Activated T-helper 2 cell treated with anti-CD3 and anti-CD28 coated beads, Interferon-gamma antibody, Interleukin-2, Interleukin-4, amounts not matched to agents 10 μg/mL and 5 μg/mL and 100 μg/mL, durations not matched to agents 14 hours and 24 hours and 36 hours (primary cell): ENCODE measurements at places on chromosomes 3 and 15. TPM values are rescaled to one million over a fixed set of nuclear protein-coding genes. Genes with fewer than 3 reads are reported as not detected.
A peak's percentile ranks its signal among the peaks of the same experiment; 100 is the strongest.

The C3orf38 gene
- total RNA-seq = 23.1 and 25.4 TPM in 2 replicates

The SOX14 gene
- not detected in 2 replicates for total RNA-seq

The SI gene
- not detected in 2 replicates for total RNA-seq

The RYR3 gene
- total RNA-seq = 0.05 TPM in 1 of 2 replicates, not detected in the other

GRCh38 chr15:70794596-70795310, 31.4 kb upstream of the UACA start:
- H3K4me3 ChIP-seq = no peak overlapping the region
- H3K36me3 ChIP-seq = no peaks in the 10 kb centered on the region
- H3K27me3 ChIP-seq = peaks cover 11% of the 10 kb centered on the region
- no peaks in the 10 kb centered on the region for H3K4me1 ChIP-seq
- H3K27ac ChIP-seq = no peak overlapping the region
- no peak for DNase-seq

- no peak for DNase-seq
- H3K4me1 ChIP-seq = peaks cover 15% of the 10 kb centered on the region
- no peak overlapping the region for H3K4me3 ChIP-seq
- no peaks in the 10 kb centered on the region for H3K36me3 ChIP-seq
These were observed 157.9 kb downstream of the RAP2B start for GRCh38 chr3:153319705-153320554.

DNA sequence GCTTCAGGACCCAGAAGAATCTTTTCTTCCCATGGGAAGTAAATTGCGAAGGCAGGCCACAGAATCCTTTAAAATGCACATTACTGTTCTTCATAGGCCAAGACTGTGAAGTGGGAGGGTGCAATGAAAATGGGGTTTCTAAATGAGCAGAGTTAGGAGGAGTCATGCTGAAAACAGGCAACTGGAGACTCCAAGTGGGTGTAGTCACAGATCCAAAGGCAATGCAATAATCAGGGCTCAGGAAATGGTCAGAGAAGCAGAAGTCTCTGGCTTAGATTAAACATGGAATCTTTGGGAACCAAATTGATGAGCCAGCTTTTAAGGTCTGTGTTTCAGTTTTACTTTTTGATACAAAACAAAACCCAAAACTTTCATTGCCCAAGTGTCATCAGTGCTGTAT, 37.6 kb downstream of the HHLA2 start:
- H3K27me3 ChIP-seq = no peaks in the 10 kb centered on the region
- H3K4me3 ChIP-seq = no peak overlapping the region

DNA sequence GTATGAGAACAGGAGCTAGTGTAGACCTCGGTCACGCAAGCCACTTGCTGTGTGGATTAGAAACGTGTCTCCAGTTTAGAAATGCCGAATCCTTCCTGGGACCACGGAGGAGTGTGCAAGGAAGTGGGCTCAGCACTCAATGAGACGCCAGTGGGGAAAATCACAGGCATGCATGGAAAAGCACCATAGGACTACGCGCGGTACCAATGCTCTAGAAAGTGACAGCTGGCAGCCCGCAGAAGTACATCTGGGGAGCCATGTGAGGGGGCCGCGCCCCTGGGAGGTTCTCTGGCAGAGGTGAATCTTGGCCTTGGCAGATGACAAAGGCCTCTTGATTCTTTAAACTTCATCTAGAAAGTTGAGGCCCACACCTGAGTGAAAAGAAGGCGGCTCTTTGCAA, 99.3 kb downstream of the LRRK1 start:
- no peak overlapping the region for H3K27ac ChIP-seq
- H3K27me3 ChIP-seq = no peaks in the 10 kb centered on the region

- H3K27me3 ChIP-seq = no peaks in the 10 kb centered on the region
- no peak overlapping the region for H3K4me3 ChIP-seq
- H3K4me1 ChIP-seq = no peaks in the 10 kb centered on the region
- no peak overlapping the region for H3K27ac ChIP-seq
- no peaks in the 10 kb centered on the region for H3K36me3 ChIP-seq
These were observed 12.2 kb upstream of the SNRPA1 start for GRCh38 chr15:101307048-101307896.

- H3K27me3 ChIP-seq = peaks cover 33% of the 10 kb centered on the region
- H3K27ac ChIP-seq = no peak overlapping the region
- peak overlapping the region; percentile 64 for H3K4me3 ChIP-seq
- H3K36me3 ChIP-seq = no peaks in the 10 kb centered on the region
- peaks cover 8% of the 10 kb centered on the region for H3K4me1 ChIP-seq
- DNase-seq = peak; percentile 15
These were observed 45.2 kb downstream of the TYRO3 start for GRCh38 chr15:41603941-41604911.

DNA sequence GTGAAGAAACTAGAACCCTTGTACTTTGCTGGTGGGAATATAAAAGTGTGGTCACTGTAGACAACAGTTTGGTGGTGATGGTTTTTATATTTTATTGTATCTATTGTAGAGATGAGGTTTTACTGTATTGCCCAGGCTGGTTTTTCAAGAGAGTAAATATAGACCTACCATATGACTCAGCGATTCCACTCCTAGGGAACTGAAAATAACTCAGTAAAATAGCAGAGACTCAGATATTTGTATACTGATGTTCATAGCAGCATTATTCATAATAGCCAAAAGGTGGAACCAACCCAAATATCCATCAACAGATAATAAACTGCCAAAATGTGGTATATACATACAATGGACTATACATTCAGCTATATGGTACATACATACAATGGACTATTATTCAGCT, 68.8 kb upstream of the IL12A start:
- no peaks in the 10 kb centered on the region for H3K36me3 ChIP-seq
- H3K4me1 ChIP-seq = peaks cover 7% of the 10 kb centered on the region
- no peak overlapping the region for H3K4me3 ChIP-seq
- H3K27me3 ChIP-seq = peaks cover 29% of the 10 kb centered on the region
- no peak for DNase-seq
- no peak overlapping the region for H3K27ac ChIP-seq

DNA sequence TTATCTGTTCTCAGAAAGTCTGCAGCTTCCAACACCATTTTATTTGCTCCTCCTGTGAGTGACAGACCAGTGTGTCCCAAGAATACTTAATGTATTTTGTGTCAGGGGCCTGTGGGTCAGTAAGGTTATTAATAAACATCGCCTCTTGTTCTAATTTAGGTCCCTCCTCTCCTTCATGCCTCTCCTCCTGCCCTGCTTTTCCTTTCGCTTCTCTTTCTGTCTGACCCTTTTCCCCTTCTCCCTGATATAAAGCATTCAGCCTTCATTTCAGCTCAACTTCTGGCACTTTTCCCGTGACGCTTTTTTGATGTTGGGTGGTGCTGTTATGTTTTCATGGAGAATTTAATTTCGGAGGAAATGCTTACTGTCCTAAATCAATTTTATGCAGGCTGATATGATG, 29.7 kb upstream of the NR2F2 start:
- no peak for DNase-seq
- H3K4me1 ChIP-seq = no peaks in the 10 kb centered on the region
- no peaks in the 10 kb centered on the region for H3K27me3 ChIP-seq
- no peak overlapping the region for H3K27ac ChIP-seq
- no peak overlapping the region for H3K4me3 ChIP-seq

GRCh38 chr3:10928961-10929471, 63.5 kb upstream of the SLC6A1 start:
- H3K27ac ChIP-seq = no peak overlapping the region
- H3K4me1 ChIP-seq = no peaks in the 10 kb centered on the region
- no peaks in the 10 kb centered on the region for H3K27me3 ChIP-seq
- no peak overlapping the region for H3K4me3 ChIP-seq
- DNase-seq = no peak
- H3K36me3 ChIP-seq = no peaks in the 10 kb centered on the region

- no peak overlapping the region for H3K4me3 ChIP-seq
- H3K27ac ChIP-seq = no peak overlapping the region
- no peaks in the 10 kb centered on the region for H3K36me3 ChIP-seq
These were observed 279.3 kb downstream of the IGSF11 start for GRCh38 chr3:118755253-118755801.

DNA sequence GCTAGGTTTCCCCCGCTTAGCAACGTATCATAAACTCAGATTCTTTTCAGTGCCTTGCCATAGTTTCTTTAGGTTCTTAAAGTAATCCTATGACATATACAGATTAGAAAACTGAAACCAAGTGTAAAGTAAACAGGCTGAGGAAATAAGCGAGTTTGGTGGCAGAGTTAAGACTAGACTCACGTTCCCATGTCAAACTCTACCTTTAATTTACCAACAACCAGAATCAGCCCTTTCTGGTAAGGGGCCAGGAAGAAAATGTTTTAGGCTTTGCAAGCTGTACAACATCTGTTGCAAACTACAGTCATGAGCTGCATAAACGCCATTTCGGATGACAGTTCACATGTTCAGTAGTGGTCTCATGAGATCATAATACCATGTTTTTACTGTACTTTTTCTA, 128.0 kb upstream of the PRICKLE2 start:
- H3K4me1 ChIP-seq = peaks cover 43% of the 10 kb centered on the region
- no peaks in the 10 kb centered on the region for H3K36me3 ChIP-seq
- no peak overlapping the region for H3K4me3 ChIP-seq
- no peak overlapping the region for H3K27ac ChIP-seq

- H3K27ac ChIP-seq = peak overlapping the region; percentile 36
- no peak for DNase-seq
- H3K4me1 ChIP-seq = peaks cover 74% of the 10 kb centered on the region
- no peaks in the 10 kb centered on the region for H3K27me3 ChIP-seq
- peak overlapping the region; percentile 1 for H3K4me3 ChIP-seq
These were observed 75.3 kb downstream of the TGFBR2 start for GRCh38 chr3:30681649-30682211.

GRCh38 chr3:145159640-145160039, 1001.3 kb downstream of the PLOD2 start:
- no peak for DNase-seq
- H3K36me3 ChIP-seq = no peaks in the 10 kb centered on the region
- no peaks in the 10 kb centered on the region for H3K4me1 ChIP-seq
- no peak overlapping the region for H3K27ac ChIP-seq
- no peaks in the 10 kb centered on the region for H3K27me3 ChIP-seq

GRCh38 chr3:151227807-151228665, 25.0 kb upstream of the GPR171 start:
- H3K4me3 ChIP-seq = no peak overlapping the region
- H3K27me3 ChIP-seq = no peaks in the 10 kb centered on the region
- H3K4me1 ChIP-seq = peaks cover 59% of the 10 kb centered on the region
- peak; percentile 71 for DNase-seq
- no peaks in the 10 kb centered on the region for H3K36me3 ChIP-seq
- H3K27ac ChIP-seq = peak overlapping the region; percentile 83

DNA sequence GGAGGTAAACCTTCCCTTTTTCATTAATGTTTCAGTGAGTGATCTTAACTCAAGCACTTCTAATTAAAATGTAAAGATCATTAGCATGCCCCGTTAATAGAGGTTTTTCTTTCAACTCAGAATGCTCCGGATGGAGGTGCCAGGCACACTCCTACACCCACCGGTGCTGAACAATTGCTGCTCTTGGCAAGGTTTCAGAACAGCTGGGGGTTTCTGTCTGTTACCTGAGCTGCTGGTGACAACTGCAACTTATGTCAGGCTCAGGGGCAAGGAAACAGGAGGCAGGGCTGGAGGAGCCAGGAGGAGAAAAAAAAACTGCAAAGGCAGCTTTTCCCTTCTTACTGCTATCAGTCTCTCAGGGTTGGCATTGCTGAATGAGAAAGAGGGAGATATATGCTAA, 250.1 kb downstream of the DIPK2A start:
- no peaks in the 10 kb centered on the region for H3K4me1 ChIP-seq
- no peak overlapping the region for H3K27ac ChIP-seq
- no peaks in the 10 kb centered on the region for H3K36me3 ChIP-seq
- no peaks in the 10 kb centered on the region for H3K27me3 ChIP-seq
- H3K4me3 ChIP-seq = no peak overlapping the region

DNA sequence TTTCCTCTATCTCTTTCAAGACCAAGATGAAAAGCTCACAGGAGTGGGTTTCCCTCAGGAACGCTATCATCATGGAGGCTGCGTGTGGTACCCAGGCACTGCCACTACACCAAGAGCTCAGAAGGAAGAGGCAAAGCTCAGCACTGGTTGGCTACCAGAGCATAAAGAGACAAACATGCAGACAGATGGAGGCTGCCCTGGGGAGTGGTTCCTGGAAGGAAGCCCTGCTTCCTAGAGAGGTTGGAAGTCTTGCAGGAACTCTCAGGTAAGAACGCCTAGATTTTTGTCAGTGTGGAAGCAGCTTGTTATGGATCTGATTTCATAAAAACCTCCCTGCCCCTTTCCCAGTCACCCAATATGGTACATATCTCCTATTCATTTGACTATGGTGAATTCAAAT, 49.9 kb upstream of the ADCY5 start:
- H3K27ac ChIP-seq = no peak overlapping the region
- peaks cover 6% of the 10 kb centered on the region for H3K36me3 ChIP-seq
- no peaks in the 10 kb centered on the region for H3K4me1 ChIP-seq
- no peaks in the 10 kb centered on the region for H3K27me3 ChIP-seq
- no peak overlapping the region for H3K4me3 ChIP-seq

DNA sequence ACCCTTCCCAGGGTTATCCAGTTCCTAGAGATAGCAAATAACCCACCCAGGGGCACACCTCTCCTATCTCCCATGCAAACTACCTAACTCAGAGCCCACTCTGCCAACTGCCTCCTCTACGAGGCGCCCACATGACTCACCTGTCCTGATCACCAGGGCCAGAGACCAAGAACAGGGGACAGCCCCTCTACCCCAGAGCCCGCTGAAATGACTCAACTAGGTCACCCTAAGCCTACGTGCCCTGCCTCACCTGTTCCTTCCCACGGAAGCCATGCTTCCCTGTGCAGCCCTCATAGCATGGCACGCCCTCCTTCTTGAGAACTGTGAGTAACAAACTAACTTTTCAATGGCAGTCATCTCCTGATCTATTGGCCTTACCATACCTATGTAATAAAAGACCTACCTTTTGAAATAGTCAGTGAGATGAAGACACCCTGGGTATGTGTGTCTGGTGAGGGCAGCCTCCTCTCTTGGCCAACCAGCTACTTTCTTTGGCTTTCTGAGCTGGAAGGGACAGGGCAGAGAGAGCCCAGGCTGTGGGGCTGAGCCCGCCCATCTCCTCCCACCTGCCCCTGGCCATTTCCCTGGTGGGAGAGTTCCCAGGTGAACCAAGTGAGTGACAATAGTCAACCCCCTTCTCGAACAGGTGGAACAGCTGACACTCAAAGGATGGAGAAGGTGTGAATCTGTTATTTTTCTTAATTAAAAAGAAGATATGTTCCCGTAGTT, 25.5 kb upstream of the PRR23E start:
- no peaks in the 10 kb centered on the region for H3K27me3 ChIP-seq
- H3K4me3 ChIP-seq = no peak overlapping the region
- H3K4me1 ChIP-seq = no peaks in the 10 kb centered on the region

GRCh38 chr15:94700211-94700610, 468.9 kb downstream of the MCTP2 start:
- H3K27me3 ChIP-seq = peaks cover 2% of the 10 kb centered on the region
- no peak overlapping the region for H3K4me3 ChIP-seq
- DNase-seq = no peak
- H3K36me3 ChIP-seq = no peaks in the 10 kb centered on the region
- no peak overlapping the region for H3K27ac ChIP-seq

GRCh38 chr3:134993011-134993410, 198.0 kb downstream of the EPHB1 start:
- H3K27ac ChIP-seq = no peak overlapping the region
- no peak for DNase-seq
- H3K36me3 ChIP-seq = no peaks in the 10 kb centered on the region
- no peak overlapping the region for H3K4me3 ChIP-seq
- peaks cover 5% of the 10 kb centered on the region for H3K27me3 ChIP-seq
- no peaks in the 10 kb centered on the region for H3K4me1 ChIP-seq
